ENCODE measurements at places on chromosomes 4 and X. TPM values are rescaled to one million over a fixed set of nuclear protein-coding genes. Genes with fewer than 3 reads are reported as not detected.

DCAF8L2 gene
- not detected for total RNA-seq

DNA sequence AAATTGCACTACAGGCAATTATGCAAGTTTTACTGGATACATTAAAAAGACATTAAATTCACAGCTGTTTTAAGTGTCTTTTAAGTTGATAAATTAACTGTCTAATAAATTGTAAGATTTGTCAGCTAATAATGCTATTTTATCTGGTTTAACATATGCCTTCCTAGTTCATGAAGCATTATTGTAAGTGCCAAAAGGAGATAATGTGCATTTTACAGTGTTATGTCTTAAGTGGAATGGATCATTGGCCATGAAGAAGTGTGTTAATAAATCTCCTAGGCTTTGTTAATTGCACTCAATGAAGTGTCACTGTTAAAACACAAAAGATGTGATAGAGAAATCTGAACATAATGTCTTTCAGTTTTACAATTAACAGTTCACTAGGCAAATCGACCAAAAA, 784.3 kb upstream of the POU3F4 start:
- DNase-seq, result no peak

DNA sequence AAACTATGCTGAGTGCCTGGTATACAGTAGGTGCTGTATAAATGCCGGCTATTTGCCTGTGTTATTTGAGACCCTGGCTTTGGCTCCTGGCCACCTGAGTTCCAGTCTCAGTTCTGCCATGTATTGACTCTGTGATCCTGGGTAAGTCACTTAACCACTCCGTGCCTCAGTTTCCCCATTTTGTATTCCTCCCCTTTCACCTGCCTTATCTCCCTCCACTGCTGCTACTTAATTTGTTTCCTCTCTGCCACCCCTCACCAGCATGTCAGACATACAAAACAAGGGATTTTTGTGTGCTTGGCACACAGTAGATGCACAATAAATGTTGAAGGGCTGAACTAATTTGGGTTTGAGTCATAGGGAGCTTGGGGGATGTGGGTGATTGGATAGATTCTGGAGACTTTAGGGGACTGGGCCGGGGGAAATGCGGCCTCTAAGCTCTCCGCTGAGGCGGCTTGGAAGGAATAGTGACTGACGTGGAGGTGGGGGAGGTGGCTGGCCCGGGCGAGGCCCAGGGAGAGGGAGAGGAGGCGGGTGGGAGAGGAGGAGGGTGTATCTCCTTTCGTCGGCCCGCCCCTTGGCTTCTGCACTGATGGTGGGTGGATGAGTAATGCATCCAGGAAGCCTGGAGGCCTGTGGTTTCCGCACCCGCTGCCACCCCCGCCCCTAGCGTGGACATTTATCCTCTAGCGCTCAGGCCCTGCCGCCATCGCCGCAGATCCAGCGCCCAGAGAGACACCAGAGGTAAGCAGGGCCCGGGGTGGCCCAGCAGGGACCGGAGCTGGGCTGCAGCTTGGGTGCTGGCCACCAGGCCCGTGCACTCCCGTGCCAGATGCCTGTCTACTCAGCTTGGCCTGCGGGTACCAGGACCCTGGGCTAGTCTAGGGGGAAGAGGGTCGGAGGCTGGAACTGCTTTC, at the start of gene TIMP1:
Gene TIMP1 (plus strand): TSS at position 706 of the 917 bp plus-strand sequence. CDS start 980 bp downstream, outside the sequence.
- no peak for DNase-seq

PHEX gene
- total RNA-seq, result 1.2 TPM

GRCh38 chr4:116705466-116705865, 379.9 kb downstream of the TRAM1L1 start:
- no peak for DNase-seq

FATE1 gene
- total RNA-seq, result not detected

All from spinal cord (tissue), 10 donors.